ENCODE measurements at places on chromosomes 2 and 18.

GRCh38 chr2:107743274-107743673 is 83.4 kb upstream of the RGPD4 start:
- DNase-seq, result no peak

- no peak for DNase-seq
These were observed 30.6 kb downstream of the TMEM17 start for GRCh38 chr2:62475172-62476011.

DNA sequence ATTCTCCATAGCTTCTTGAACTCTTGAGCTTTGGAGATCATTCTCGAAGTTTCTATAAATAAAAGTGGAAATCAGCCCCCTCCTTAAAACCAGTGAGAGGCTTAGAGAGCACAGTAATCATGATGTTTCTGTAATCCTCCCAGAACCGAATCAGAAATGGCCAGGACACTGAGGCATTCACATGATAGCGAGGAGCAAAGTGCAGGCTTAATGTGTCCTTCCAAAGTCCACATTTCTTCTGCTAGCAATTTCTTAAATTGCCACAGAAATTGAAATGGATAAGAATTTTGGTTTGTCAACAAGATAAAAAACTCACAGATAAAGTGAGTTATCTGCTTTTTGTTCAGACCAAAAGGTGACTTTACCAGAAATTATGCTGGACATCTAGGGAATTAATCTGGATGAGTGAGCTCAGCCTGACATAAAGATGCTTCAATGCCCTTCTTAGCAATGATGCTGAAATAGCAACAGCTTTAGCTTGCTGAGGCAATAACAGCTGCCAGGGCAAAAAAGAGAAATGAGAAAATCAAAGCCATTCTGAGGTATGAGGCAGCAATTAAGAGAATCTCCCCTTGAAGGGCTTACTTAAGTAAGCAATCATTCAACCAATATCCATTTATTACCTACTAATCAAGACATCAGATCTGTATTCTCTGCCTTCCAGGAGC is 82.4 kb upstream of the PHLPP1 start:
- no peak for DNase-seq

DNA sequence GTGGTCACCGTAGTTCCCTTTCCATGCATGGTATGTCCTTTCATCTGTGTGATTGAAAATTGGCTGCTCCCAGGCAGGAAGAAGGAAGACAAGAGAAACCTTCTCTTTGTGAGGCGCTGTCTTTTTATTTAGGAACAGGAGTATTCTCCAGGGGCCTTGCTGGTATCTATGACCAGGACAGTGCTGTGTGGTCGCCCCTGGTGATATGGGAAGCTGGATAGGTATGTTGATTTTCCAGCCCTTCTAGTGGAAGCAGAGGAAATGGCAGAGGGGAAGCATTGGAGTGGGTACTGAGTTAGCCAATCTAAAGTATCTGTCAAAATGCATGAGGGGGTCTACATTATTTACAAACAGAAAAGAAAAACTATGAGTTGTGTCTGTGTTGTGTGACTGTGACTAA is 226.6 kb downstream of the MTX2 start:
- no peak for DNase-seq

- no peak for DNase-seq
These were observed 173.8 kb upstream of the HDAC4 start for GRCh38 chr2:239574434-239575156.

- DNase-seq, result no peak
These were observed 74.2 kb downstream of the LYPD6B start for GRCh38 chr2:149112713-149113112.

DNA sequence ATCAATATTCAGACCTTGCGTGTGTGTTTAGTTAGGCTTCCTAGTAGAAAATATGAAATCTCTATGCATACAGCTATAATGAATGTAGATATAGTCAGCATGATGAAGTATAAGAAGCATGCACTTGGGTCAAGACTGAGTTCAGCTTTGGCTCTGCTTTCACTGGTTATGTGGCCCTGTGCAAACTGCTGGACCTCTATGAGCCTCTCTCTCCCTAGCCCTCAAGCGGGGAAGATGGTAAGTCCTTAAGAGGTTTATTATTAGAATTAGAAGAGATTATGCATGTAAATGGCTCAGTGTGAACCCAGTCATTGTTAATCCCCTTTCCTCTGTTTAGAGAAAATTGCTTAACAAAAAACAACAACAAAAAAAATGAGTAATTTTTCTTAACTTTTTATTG is 178.8 kb upstream of the NXPH2 start:
- DNase-seq, result no peak

DNA sequence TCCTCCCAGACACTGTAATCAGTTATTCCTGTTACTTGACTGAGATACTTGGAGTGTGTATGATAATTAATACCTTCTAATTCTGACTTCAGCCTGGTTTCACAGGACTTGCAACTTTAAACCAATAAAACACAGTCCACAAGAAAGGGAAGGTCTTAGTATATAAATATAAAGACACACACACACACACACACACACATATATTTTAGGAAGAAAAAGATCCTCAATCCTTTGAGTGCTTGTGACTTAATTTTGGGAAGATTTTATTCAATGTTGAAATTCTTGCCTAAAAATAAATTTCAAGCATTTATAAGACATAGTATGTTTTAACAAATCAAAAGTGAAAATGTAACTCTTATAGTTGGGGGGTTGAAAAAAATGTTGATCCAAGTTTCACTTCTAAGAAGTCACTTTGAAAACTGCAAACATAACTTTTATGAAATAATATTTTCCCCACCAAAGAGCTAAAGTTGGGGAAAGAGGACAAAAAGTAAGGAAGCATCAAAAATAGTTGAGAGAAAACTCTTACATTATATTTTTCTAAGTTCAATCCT is 824 bp upstream of the VPS54 start:
- no peak for DNase-seq

- no peak for DNase-seq
These were observed 35.0 kb downstream of the TEX51 start for GRCh38 chr2:126933711-126934091.

DNA sequence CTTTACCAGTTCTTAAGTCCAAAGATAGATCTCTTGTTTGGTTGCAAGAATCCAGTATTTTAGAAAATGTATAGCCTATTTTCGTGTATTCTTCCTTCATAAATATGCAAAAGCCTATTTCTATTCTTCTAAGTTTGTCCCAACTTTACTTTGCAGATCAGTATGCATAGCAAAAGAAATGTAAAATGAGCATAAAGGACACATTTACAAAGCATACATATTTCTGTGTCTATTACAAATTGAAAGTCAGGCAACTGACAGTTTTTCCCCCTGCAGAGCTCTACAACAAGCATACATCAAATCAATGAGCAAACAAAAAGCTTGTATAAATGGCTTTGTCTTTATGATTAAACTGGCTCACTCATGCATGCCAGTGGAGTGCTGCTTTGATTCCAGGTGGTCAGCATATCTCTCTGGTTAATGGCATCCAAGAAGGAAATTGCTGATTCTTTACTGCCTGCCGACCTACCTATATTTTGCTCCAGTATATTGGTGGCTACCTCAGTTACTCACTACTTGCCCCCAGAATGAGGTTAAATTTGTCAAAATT is 10.0 kb upstream of the VPS54 start:
- no peak for DNase-seq

GRCh38 chr2:233544200-233544610 is 22.4 kb downstream of the USP40 start:
- no peak for DNase-seq

- DNase-seq, result no peak
These were observed 571.9 kb upstream of the CNTNAP5 start for GRCh38 chr2:123453046-123453700.

DNA sequence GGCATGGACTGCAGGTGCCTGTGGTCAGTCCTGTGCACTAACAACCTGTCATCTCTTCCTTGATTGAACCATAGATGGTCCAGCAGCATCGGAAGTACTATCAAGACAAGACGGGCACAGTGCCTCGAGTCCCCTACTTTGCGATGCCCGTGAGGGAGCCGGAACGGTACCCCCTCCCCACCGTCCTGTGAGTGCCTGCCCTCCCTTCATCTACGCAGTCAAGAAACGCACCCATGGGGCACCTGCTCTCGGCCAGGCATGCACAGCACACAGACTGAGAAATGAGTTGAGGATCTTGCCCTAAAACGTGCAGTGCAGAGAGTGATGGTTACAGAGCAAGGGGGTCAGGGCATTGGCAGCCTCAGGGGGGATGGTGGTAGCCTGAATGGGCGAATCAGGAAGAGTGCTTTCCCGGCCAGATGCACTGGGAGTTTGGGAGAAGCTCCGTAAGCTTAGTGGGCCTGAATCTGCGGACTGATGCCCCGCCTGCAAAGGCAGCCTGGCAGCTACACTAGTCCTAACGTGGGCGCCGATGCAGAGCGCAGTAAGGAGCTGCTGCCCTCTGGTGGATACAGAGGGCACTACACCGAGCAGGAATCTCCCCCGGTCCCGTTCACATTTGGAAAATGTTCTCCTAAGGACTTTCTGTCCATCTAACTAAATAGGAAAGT is 63.6 kb downstream of the CIB4 start:
- DNase-seq, result peak; percentile 60

GRCh38 chr2:152609154-152609553 is 108.1 kb downstream of the PRPF40A start:
- no peak for DNase-seq

GRCh38 chr2:228802181-228803071 is 468.7 kb downstream of the PID1 start:
- no peak for DNase-seq

- DNase-seq, result no peak
These were observed 41.4 kb downstream of the TGFBRAP1 start for GRCh38 chr2:105288133-105288532.

- no peak for DNase-seq
These were observed 178.8 kb upstream of the MMADHC start for GRCh38 chr2:149766339-149766738.

- DNase-seq, result no peak
These were observed 673 bp upstream of the HNMT start for GRCh38 chr2:137963535-137964065.

GRCh38 chr2:85673716-85674375 is 5.8 kb upstream of the SFTPB start:
- DNase-seq, result no peak

DNA sequence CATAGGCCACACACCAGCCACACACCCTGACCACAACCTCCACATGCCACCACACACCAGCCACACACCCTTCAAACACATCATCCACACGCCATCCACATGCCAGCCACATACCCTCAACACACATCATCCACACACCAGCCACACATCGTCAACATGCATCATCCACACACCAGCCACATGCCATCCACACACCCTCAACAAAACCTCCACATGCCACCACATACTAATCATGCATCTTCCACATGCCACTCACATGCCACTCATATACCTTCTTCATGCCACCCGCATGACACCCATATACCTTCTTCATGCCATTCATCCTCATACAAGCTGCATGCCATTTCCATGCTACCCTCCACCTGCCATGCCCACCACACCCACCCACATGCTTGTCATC is 12.4 kb downstream of the TNS1 start:
- no peak for DNase-seq

GRCh38 chr2:151020411-151020810 is 241.3 kb downstream of the RBM43 start:
- no peak for DNase-seq

- no peak for DNase-seq
These were observed 80.0 kb downstream of the MAP4K3 start for GRCh38 chr2:39356922-39357639.

GRCh38 chr2:194105358-194105757 is 1551.7 kb upstream of the SLC39A10 start:
- DNase-seq, result no peak

DNA sequence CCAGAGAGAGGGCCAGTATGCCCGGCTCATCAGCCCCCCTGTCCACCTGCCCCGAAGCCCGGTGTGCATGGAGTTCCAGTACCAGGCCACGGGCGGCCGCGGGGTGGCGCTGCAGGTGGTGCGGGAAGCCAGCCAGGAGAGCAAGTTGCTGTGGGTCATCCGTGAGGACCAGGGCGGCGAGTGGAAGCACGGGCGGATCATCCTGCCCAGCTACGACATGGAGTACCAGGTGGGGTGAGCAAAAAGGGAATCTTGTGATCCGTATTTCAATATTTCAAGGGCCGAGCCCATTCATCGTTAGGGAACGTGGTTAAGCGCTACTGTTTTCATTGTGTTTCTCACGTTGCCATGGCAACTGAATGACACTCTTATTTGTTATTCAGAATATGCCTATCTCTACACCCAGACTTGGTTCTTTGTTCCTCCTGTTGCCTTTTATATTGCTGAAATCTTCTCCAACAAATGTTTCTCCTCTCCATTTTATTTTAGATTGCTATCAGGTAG is 81.5 kb downstream of the NRP2 start:
- peak; percentile 11 for DNase-seq

DNA sequence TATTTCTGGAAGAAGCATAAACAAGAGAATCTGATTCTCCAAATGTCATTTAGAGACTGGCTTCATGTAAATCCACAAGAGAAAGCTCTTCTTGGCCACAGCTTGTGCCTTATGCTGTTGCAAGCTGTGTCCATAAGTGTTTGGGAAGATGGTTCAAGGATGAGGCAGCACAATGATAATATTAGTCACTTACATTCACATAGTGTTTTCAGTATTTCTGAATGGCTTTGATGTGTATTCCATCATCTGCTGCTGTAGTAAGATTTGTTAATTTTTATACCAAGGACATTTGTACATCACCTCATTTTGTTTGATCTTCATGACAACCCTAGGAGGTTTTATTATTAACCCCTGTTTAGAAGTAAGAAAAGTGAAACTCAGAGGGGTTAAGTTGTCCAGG is 29.9 kb downstream of the CREG2 start:
- no peak for DNase-seq

DNA sequence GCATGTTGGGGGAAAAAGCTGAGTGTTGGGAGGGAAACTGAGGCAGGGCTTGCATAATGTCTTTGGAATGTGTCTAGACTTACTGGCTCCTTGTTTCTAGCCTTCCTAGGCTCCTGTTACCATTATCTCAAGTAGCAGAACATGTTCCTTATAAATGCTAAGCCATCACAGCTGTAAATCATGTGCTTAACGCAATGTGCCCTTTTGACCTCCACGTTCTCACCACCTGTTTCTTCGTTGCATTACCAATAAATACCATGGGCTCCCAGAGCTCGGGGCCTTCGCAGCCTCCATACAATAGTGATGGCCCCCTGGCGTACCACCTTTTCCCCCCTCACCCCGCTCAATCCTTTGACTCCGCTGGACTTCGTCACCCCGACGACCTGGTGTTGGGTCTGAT is 54.0 kb upstream of the CWC22 start:
- no peak for DNase-seq

DNA sequence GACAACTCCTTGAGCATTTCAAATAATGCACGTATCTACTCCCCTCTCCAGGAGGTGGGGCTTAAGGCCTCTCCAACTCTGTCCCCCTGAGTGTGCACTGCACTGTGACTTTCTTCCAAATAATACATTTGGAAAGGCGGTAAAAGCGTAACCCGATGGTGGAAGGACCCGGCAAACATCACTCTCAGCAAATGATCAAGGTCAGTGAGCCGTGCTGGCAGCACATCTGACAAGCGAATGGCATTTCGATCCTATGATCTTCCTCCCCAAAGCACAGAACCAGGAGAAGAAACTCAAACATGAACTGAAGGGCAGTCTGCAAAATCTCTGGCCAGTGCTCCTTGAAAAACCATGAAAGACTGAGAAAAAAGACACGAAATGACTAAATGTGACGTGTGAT is 208.7 kb downstream of the TWIST2 start:
- no peak for DNase-seq

- peak; percentile 37 for DNase-seq
These were observed 115.1 kb downstream of the NAB1 start for GRCh38 chr2:190763901-190764514.

GRCh38 chr2:223459328-223459939 is 142.7 kb downstream of the SCG2 start:
- no peak for DNase-seq

All from stimulated activated CD4-positive, alpha-beta T cell treated with anti-CD3 and anti-CD28 coated beads, TNF-alpha, amount 100 ng/mL, for 24 hours (primary cell).